Epithelial cell of umbilical artery (primary cell): ENCODE measurements at places on chromosomes 13 and 19. TPM values are rescaled to one million over a fixed set of nuclear protein-coding genes. Genes with fewer than 3 reads are reported as not detected.

Gene TMEM59L
- under 0.01 and 0.15 TPM in 2 replicates for total RNA-seq

Gene KLF16
- total RNA-seq: 3.8 and 6.2 TPM in 2 replicates

Gene GJB2
- not detected in 2 replicates for total RNA-seq

Gene ZNF888
- total RNA-seq: 5.2 and 7.3 TPM in 2 replicates

Gene SSBP4
- 71.0 and 93.2 TPM in 2 replicates for total RNA-seq

Gene CYP4F11
- not detected in 2 replicates for total RNA-seq

Gene COX7A1
- total RNA-seq: 2.0 and 2.3 TPM in 2 replicates

Gene ZNF415
- total RNA-seq: 0.32 TPM in 1 of 2 replicates, not detected in the other

Gene SIAH3
- under 0.01 TPM in 1 of 2 replicates, not detected in the other for total RNA-seq

Gene MICOS13
- total RNA-seq: 27.8 and 32.5 TPM in 2 replicates

Gene THOP1
- total RNA-seq: 86.1 and 119 TPM in 2 replicates

Gene NOVA2
- total RNA-seq: 2.1 and 3.2 TPM in 2 replicates

Gene CTXN1
- total RNA-seq: 4.1 and 12.3 TPM in 2 replicates

Gene ICAM5
- total RNA-seq: under 0.01 and 0.76 TPM in 2 replicates

Gene ATP4B
- not detected in 2 replicates for total RNA-seq

Gene FUT2
- not detected in 2 replicates for total RNA-seq

Gene C5AR1
- total RNA-seq: not detected in 2 replicates

Gene C19orf25
- 15.3 and 21.4 TPM in 2 replicates for total RNA-seq

Gene CADM4
- 3.0 and 3.2 TPM in 2 replicates for total RNA-seq

Gene ZC3H13
- total RNA-seq: 12.8 and 14.3 TPM in 2 replicates

Gene MEIOSIN
- not detected in 2 replicates for total RNA-seq

Gene LGALS7
- total RNA-seq: not detected in 2 replicates

Gene ZNF497
- total RNA-seq: 0.65 and 1.4 TPM in 2 replicates

Gene FUT6
- total RNA-seq: not detected in 2 replicates

Gene PRR20D
- total RNA-seq: not detected in 2 replicates

Gene DLL3
- 0.15 and 0.65 TPM in 2 replicates for total RNA-seq

Gene MYBPC2
- total RNA-seq: not detected in 2 replicates

Gene SIGLEC10
- total RNA-seq: not detected in 2 replicates
